ENCODE measurements at places on chromosomes 4 and X.

DNA sequence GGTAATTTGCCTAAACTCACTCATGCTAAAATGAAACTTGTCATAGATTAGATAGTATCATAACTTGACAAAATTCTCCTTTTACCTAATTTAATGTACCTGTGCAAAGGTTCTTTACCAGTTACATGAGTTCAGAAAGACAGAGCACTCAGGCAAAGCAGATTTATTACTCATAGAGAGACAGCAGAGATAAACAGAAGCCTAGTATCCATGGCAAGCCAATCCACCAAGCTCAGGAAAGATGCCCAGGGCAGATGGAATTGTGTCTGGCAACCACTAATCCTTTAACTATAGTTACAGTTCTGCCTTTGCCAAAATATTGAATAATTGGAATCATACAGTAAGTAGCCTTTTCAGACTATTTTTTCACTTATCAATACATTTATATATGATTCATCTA, 826.2 kb downstream of the TECRL start:
- DNase-seq: no peak

DNA sequence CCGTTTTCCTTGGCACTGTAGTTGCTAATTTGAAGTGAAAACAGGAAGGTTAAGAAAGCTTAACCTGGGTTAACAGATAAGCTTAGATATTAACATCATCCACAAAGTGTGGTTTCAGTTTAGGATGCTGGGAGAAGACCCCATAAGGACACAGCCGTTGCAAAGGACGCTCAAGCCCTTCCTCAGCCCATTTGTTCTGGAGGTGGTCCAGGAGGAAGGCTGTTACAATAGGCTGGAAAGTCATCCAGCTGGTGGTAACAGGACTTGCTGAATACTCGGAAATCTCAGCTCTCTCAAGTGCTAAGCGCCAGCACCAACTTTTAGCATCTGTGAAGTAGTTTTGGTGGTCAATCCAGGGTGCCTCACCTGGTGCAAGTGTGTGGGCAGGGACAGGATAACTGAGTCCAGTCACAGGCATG, 14.2 kb downstream of the CHST7 start:
- no peak for DNase-seq

DNA sequence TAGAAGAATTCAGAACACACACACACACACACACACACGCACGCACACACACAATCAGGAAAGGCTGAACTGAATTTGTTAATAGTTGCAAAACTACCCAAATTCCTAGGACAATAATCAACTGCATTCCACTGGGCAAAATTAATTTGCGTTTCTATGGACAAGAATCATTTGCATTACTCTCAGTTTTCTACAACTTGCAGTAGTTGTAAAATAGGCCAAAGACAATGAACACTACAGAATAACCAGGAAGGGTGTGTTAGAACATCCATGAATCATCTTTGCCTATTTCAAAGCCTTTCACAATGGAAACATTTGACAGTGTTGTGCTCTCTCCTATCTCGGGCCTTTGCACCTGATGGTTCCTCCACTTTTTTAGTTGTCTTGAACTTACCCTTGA, 77.1 kb upstream of the IGFBP7 start:
- no peak for DNase-seq

- no peak for DNase-seq
These were observed 17.0 kb upstream of the HPF1 start for GRCh38 chr4:169774466-169775445.

DNA sequence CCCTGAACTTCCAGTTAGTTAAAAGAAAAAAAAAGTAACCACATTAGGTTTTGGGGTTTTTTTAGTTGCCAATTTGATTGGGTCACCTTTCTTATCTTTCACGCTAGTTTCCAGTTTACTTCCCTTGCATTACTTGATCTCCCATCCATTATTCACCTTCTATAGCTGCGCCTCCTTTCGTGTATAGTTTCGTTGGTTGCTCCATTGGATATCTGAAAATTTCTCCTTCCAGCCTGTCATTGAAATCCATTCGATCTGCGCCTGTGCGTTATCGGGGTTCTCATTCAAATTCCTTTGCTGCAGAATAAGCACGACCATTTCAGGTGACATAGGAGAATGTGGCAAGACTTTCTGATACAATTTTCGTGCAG, 764 bp downstream of the TRAPPC11 start:
- DNase-seq: no peak

- no peak for DNase-seq
These were observed 52.7 kb upstream of the ANXA10 start for GRCh38 chr4:168039593-168039992.

GRCh38 chr4:183303301-183303700, 16.8 kb downstream of the CLDN22 start:
- DNase-seq: no peak

- no peak for DNase-seq
These were observed 18.1 kb upstream of the ADAD1 start for GRCh38 chr4:122360754-122361153.

GRCh38 chr4:55396308-55397125, 760 bp downstream of the TMEM165 start:
- no peak for DNase-seq

DNA sequence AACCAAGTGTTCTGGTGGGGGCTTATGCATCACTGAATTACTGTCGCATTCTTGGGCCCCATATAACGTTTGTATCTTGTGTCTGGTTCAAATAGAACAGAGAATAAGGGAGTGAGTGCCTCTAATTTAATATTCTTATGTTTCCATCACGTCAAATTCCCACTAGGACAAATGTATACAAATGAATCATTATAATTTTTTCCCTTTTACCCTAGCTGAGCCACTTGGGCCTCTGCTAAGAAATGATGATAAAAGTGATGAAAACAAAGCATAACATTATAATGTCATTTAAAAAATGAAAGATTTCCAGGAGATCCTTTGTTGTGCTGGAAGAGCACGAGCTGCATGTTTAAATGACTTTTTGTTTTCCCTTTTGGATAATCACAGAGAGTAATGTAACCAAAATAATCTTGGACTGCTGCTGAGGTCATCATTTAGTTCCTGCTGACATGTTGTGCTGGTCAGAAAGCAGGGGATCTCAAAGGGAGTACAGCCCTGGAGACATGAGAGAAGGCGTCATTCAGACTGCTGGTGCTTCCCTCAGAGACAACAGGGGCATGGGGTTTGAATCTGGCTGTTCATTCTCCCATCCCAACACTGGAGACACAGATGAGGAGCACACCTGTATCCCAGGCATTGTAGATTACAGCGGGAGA, 105.1 kb upstream of the SCOC start:
- no peak for DNase-seq

DNA sequence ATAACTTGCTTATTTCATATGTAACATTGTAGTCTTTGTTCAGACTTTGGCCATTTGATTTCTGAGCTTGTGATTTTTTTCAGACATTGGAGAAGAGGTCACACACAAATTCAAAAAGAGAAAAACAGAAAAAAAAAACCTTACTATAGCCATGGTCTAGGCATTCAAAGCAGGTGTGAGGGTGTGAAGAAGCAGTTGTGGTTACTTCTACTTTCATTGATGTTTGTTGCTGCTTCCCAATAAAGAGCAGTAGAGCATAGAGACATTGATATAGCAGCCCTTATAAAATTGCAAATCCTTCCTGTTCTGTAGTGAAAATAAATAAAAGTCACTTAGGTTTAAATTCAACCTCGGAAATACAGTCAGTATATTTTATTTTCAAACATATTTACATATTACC, 671.6 kb downstream of the GRXCR1 start:
- no peak for DNase-seq

DNA sequence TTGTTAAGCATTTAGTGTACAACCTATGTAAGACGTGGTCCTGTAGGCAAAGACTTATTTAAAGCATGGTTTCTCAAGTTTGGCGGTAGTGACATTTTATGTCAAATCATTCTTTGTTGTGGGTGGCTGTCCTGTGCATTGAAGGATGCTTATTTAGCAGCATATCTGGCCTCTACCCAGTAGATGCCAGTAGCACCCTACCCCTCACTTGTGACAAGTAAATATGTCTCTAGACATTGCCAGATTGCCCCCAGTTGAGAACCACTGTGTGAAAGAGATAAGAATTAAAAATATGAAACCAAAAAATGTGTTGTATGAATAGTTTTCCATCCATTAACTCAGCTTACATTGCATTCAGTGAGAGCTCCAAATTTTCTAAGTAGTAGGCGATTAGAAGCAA, 25.5 kb downstream of the MMAA start:
- DNase-seq: no peak

DNA sequence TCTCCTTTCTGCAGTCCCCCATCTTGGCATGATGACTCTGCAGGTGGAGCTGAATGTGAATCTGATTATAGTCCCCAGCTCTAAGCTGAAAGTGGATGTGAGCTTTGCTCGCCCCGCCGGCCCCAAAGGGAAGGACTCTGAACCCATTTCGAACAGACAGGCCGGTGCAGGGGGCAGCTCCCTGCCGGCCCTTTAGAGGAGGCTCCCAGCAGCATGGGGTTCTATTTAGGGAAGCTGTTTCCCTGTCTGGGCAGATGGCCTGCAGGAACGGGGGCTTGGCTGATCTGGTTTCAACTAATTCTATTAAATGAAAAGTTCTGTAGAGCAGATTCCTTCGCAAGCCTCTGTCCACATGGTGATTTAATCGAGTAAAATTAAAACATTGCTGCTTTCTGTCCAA, 104.8 kb upstream of the MSX1 start:
- no peak for DNase-seq

DNA sequence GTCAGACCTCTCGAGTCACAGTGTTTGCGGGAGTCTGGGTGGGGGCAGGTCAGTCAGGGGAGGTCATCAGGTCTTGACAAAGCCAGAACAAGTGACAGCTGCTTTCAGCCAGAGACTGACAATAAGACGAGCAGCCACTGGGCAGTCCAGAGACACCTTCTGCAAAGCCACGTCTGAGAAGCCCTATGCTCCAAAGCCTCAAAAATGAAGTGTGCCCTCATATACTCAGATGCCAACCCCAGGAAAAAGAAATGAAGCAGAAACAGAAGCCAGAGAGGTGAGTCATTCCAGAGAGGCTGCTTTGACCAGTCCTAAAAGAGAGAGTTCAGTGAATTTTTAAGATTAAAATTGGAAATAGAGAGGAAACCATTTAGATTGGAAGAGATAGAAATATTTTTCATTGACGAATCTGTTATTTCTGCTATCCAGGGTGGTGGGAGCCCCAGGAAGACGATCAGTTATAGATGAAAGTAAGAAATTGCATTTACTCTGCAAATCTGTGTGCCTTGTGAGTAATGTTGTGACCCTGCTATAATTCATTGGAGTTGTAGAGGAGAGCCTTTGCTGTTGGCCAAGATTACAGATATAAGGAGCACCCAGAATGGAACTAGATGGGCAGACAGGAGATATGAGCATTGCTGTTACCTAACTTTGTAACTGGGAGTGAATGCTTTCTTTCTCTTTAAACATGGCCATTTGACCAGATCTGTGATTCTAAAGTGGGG, 77.9 kb downstream of the LRRC66 start:
- DNase-seq: no peak

- DNase-seq: no peak
These were observed 60.2 kb downstream of the SLIT2 start for GRCh38 chr4:20311856-20312255.

- no peak for DNase-seq
These were observed 85.8 kb downstream of the RAPGEF2 start for GRCh38 chr4:159188646-159189045.

DNA sequence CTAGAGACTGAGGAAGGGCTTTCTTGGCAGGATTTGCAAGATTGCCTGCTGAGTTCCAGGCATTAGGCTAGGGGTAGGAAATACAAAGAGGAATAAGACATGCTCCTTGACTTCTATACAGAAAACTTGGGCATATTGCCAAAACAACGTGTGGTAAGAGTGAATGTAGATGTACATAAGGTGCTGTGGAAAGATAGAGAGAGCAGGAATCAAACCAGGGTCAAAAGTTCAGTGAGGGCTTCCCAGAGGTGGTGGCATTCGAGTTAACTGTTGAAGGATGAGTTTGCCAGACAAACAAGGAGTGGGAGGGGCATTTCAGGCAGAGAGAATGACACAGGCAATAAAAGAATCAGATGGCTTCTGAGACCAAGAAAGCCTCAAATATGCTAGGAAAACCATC, 187.9 kb downstream of the KDR start:
- DNase-seq: no peak

GRCh38 chr4:46886711-46887110, 22.3 kb downstream of the COX7B2 start:
- no peak for DNase-seq

DNA sequence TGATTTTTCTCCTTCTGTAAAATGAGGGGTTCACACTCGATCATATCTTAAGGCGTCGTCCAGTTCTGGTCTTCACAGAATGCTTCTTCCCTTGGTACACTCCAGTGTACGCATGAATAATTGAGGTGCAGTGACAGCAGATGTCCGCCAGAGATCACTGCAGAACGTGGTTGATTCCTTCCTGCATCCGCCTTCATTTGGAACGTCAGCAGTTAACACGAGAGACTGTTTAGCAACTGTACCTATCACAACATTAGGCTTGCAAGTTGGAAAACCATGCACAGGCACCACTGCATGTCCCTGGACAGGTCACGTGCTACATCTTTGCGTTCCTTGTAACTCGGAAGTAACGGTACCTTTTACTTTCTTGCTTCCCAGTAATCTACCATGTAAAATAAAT, 66.0 kb upstream of the GEMIN8 start:
- DNase-seq: no peak

DNA sequence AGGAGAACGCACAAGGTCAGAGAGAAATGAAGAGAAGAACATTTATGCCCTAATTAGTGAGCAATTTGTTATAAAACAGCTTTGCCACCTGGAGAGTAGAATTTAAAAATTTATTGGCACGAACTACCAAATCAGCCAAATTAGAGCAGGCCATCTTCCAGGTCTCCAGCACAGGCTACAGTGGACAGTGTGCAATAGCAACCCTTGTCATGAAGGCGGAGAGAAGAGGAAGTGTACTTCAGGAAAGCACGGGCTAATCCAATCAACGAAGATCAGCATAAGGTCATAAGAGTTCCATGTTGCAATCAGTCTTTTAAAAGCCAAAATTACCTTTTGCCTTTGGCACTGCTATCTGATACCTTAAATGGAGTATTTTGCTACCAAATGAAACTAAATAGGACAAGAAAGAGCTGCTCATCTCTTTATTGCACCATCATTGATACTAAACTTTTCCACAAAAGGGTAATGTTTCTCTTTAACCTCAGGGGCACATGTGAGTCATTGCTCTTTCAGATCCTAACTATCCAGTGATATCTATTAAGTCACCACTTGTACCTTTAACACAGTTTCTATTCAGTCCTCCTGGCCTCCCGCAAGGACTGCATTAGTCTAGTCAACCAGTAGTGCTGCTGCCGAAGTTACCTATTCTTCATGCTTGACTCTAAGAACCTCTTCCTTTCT, 19.9 kb downstream of the ANK2 start:
- DNase-seq: no peak

DNA sequence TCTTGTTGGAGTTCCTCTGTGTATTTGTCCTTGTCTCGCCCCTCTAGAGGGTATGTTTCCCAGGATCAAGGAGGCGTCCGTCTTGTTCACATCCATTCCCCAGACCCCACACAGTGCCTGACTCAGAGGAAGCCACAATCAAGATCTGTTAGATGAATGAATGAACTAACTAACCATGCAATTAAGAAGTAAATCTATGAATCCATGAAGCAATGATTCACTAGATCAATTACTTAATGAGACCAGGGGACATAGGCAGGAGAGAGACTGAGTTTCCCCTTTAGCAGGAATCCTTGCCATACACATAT, 11.9 kb downstream of the BLOC1S4 start:
- DNase-seq: no peak

All from stimulated activated CD8-positive, alpha-beta memory T cell treated with anti-CD3 and anti-CD28 coated beads, Interleukin-7, amount 100 ng/mL, for 1 hour (primary cell).